Aorta (tissue), 5 donors: ENCODE measurements at places on chromosomes 4 and X. TPM values are rescaled to one million over a fixed set of nuclear protein-coding genes. Genes with fewer than 3 reads are reported as not detected.

PRSS12 gene
- total RNA-seq, result not detected

GRCh38 chr4:126431049-126431448 is 1116.3 kb downstream of the FAT4 start:
- H3K4me1 ChIP-seq, result no peaks in the 10 kb centered on the region
- no peak overlapping the region for H3K4me3 ChIP-seq
- no peak overlapping the region for H3K27ac ChIP-seq
- no peaks in the 10 kb centered on the region for H3K27me3 ChIP-seq
- DNase-seq, result no peak
- no peaks in the 10 kb centered on the region for H3K36me3 ChIP-seq

KIF4A gene
- total RNA-seq, result 0.66 TPM

DNA sequence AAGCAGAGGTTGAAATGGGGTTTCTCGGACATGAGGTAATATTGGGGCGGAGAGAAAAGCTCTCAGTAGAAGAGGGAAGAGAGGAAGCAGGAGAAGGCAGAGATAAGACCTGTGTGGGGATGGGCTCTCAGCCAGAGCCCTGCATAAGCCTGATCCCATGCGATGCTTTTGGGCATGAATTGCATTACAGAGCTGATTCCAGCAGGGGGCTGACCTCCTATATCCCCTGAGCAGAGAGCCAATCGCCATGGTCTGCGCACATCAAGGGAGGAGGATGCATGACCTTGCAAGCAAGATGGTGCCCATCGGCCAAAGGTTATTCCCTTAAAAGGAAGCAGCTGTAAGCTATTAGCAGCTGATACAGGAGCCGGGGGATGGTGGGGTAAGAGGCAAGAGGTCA is 7.6 kb downstream of the ANOS1 start:
- H3K4me3 ChIP-seq, result no peak overlapping the region
- no peaks in the 10 kb centered on the region for H3K27me3 ChIP-seq
- H3K36me3 ChIP-seq, result no peaks in the 10 kb centered on the region
- no peak for DNase-seq
- H3K27ac ChIP-seq, result no peak overlapping the region
- no peaks in the 10 kb centered on the region for H3K4me1 ChIP-seq

- peaks cover 2% of the 10 kb centered on the region for H3K36me3 ChIP-seq
- no peak overlapping the region for H3K4me3 ChIP-seq
- no peak overlapping the region for H3K27ac ChIP-seq
- no peaks in the 10 kb centered on the region for H3K27me3 ChIP-seq
- DNase-seq, result no peak
Observed at GRCh38 chr4:159358226-159358625, 255.3 kb downstream of the RAPGEF2 start.

NOX1 gene
- not detected for total RNA-seq

C1GALT1C1 gene
- 21.6 TPM for total RNA-seq

- no peaks in the 10 kb centered on the region for H3K4me1 ChIP-seq
- no peak overlapping the region for H3K4me3 ChIP-seq
- H3K36me3 ChIP-seq, result no peaks in the 10 kb centered on the region
Observed at GRCh38 chr4:101515566-101515965, 168.2 kb upstream of the PPP3CA start.

DNA sequence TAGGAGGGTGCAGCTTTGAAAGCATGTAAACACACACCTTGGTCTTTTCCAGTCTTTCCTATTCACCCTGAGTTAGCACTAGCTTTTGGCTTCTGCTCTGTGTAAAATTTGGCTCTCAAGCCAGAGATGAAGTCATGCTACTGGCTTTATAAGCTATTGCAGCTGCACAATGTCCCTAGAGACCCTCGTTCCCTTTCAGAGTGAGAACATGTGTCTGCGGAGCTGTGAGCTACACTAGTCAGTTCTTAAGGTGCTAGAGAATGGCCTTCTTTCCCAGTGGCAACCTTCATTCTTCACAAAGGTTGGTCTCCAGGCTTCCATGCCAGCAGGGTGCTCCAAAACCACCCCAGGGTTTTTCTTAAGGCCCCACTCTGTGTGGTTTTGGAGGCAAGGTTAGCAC is 199.1 kb downstream of the SPATA18 start:
- no peak overlapping the region for H3K27ac ChIP-seq
- no peak overlapping the region for H3K4me3 ChIP-seq
- H3K27me3 ChIP-seq, result no peaks in the 10 kb centered on the region
- DNase-seq, result no peak

GRCh38 chrX:45479196-45479834 is 278.6 kb upstream of the DIPK2B start:
- peaks cover 6% of the 10 kb centered on the region for H3K4me1 ChIP-seq
- H3K27ac ChIP-seq, result no peak overlapping the region
- no peak for DNase-seq
- no peak overlapping the region for H3K4me3 ChIP-seq
- no peaks in the 10 kb centered on the region for H3K36me3 ChIP-seq
- no peaks in the 10 kb centered on the region for H3K27me3 ChIP-seq

GRCh38 chr4:141912831-141913230 is 276.4 kb downstream of the IL15 start:
- no peak overlapping the region for H3K27ac ChIP-seq
- H3K27me3 ChIP-seq, result peaks cover 1% of the 10 kb centered on the region
- H3K36me3 ChIP-seq, result no peaks in the 10 kb centered on the region
- no peak overlapping the region for H3K4me3 ChIP-seq
- H3K4me1 ChIP-seq, result no peaks in the 10 kb centered on the region

- H3K4me3 ChIP-seq, result no peak overlapping the region
- no peak for DNase-seq
- no peaks in the 10 kb centered on the region for H3K4me1 ChIP-seq
- no peaks in the 10 kb centered on the region for H3K36me3 ChIP-seq
- no peaks in the 10 kb centered on the region for H3K27me3 ChIP-seq
Observed at GRCh38 chrX:110004215-110004614, 1.3 kb downstream of the TMEM164 start.

DNA sequence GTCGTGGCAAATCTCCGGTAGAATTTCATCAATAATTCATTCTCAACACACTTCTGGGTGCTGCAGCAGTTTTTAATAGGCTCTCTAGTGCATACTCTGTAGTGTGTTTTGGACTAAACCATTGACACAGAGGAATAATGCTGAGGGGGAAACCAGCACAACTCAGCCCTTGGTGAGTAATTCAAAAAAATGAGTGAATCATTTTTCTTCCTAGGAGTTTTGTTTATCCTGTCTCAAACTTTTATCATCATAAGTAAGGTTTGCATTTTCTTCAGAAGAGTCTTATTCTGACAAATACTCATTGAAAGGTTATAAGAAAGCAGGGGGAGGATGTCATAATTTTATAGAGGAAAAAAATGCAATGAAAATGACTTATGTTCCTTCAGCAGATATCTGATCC is 2542.7 kb downstream of the PCDH7 start:
- no peak for DNase-seq
- no peak overlapping the region for H3K27ac ChIP-seq
- no peaks in the 10 kb centered on the region for H3K4me1 ChIP-seq
- H3K4me3 ChIP-seq, result no peak overlapping the region
- H3K36me3 ChIP-seq, result no peaks in the 10 kb centered on the region

DNA sequence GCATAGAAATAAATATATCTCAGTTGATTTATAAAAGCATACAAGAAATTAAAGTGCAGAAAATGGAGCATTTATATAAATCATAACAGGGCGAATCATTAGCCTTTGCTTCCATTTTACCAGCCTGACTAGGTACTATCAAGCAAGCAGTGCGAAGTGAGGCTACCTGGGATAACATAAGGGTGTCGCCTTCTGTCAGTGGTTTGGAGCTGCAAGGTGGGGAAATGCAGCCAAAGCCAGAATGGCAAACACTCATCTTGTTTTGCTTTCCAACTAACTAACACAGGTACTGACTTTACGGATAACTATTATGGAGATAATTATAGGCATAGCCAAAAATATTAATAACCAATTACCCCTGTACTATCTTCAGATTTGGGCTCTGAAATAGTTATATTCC is 1459.8 kb downstream of the RAPGEF2 start:
- no peaks in the 10 kb centered on the region for H3K4me1 ChIP-seq
- no peak overlapping the region for H3K4me3 ChIP-seq
- no peak for DNase-seq
- H3K27ac ChIP-seq, result no peak overlapping the region
- no peaks in the 10 kb centered on the region for H3K27me3 ChIP-seq

DNA sequence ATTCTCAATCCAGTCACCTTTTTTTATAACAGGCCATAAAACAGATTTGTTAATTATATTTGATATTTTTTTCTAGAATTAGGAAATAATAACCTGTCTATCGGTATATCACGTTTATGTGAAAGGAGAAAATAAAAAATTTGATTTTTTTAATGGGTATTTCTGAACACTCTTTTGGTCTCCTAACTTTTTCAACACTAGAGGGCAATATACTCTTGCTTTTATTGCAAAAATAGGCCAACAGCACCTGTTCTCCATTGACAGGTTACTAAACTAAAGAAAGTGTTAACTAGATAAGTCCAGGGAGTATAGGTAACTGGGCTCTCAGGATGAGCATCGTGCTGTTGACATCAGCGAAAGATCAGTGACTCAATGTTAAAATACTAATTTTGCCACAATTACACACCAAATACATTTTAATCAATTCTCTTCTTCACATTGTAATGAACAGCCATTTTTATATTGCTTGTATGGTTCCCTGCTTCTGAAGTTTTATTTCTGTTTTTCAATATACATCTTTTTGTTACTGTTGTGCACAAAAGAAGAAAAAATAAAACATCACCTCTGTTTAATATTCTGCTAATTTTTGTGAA is 22.8 kb downstream of the NDST4 start:
- no peak overlapping the region for H3K4me3 ChIP-seq
- H3K27ac ChIP-seq, result no peak overlapping the region
- no peaks in the 10 kb centered on the region for H3K36me3 ChIP-seq
- H3K27me3 ChIP-seq, result no peaks in the 10 kb centered on the region
- no peaks in the 10 kb centered on the region for H3K4me1 ChIP-seq

REPS2 gene
- total RNA-seq, result 7.9 TPM

SMAD1 gene
- 40.0 TPM for total RNA-seq

GRCh38 chr4:121183989-121184388 is 19.9 kb upstream of the TNIP3 start:
- no peaks in the 10 kb centered on the region for H3K27me3 ChIP-seq
- no peaks in the 10 kb centered on the region for H3K4me1 ChIP-seq
- no peak for DNase-seq
- no peaks in the 10 kb centered on the region for H3K36me3 ChIP-seq
- no peak overlapping the region for H3K4me3 ChIP-seq

PHKA1 gene
- total RNA-seq, result 8.1 TPM

DNA sequence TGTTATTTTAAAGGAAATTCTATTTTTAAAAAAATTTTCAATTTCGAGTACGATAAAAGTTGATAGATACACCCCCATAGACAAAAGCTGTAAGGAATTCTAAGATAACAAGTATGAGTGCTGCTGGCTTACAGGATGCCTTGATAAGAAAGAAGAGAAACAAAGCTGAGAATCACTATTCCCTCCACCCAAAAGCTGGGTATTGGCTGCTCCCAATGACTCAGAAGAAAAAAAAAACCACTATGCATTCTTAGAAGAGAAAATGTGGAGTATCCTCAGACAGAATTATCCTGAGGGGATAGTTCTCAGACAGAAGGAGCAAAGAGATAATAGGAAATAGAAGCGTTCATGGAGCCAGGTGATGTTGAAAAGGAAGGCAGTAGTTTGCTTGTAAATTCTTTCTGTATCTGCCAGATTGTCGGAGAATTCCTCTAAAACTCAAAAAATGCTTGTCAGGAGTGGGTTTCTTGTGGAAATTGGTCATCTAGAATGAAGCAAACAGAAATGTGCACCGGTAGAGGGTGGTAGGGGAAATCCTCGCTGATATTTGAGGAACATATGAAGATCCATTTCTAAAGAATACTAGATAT is 217.5 kb upstream of the ADAMTS3 start:
- H3K27me3 ChIP-seq, result no peaks in the 10 kb centered on the region
- peaks cover 2% of the 10 kb centered on the region for H3K4me1 ChIP-seq
- no peak overlapping the region for H3K27ac ChIP-seq
- no peak overlapping the region for H3K4me3 ChIP-seq
- no peaks in the 10 kb centered on the region for H3K36me3 ChIP-seq

- no peak for DNase-seq
- no peaks in the 10 kb centered on the region for H3K27me3 ChIP-seq
- H3K36me3 ChIP-seq, result no peaks in the 10 kb centered on the region
- no peak overlapping the region for H3K27ac ChIP-seq
- no peaks in the 10 kb centered on the region for H3K4me1 ChIP-seq
- H3K4me3 ChIP-seq, result no peak overlapping the region
Observed at GRCh38 chrX:105880491-105880890, 58.2 kb downstream of the NRK start.

ZNF275 gene
- total RNA-seq, result 13.7 TPM

DNA sequence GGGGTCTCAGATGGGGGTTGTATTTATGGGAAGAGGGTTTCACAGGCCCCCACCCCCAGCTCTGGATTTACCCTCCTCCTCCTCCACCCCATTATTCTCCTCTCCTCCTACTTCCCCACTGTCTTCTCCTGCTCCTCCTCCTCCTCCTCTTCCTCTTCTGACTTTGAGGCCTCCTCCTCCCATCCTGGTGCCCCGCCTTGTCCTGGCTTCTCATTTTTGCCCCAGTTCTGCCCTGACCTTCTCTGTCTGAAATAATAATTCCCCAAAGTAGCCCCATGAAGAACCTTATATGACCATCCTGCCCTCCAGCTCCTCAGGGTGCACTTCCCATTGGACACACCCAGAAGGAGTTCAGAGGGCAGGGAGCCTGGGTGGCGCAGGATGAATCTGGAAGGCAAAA is 351.4 kb upstream of the GATB start:
- no peak overlapping the region for H3K4me3 ChIP-seq
- DNase-seq, result no peak
- no peaks in the 10 kb centered on the region for H3K4me1 ChIP-seq

GRCh38 chr4:102437111-102437510 is 64.0 kb upstream of the NFKB1 start:
- H3K36me3 ChIP-seq, result no peaks in the 10 kb centered on the region
- DNase-seq, result no peak
- no peak overlapping the region for H3K27ac ChIP-seq
- H3K4me1 ChIP-seq, result no peaks in the 10 kb centered on the region

CPZ gene
- total RNA-seq, result 10.0 TPM

- DNase-seq, result no peak
- H3K27me3 ChIP-seq, result no peaks in the 10 kb centered on the region
- no peaks in the 10 kb centered on the region for H3K4me1 ChIP-seq
- H3K4me3 ChIP-seq, result no peak overlapping the region
- H3K36me3 ChIP-seq, result no peaks in the 10 kb centered on the region
Observed at GRCh38 chrX:154603438-154604430, 15.3 kb downstream of the CTAG1B start.

GRCh38 chr4:8072235-8072968 is 86.2 kb downstream of the ABLIM2 start:
- no peak overlapping the region for H3K4me3 ChIP-seq
- no peaks in the 10 kb centered on the region for H3K36me3 ChIP-seq
- H3K27me3 ChIP-seq, result no peaks in the 10 kb centered on the region
- H3K4me1 ChIP-seq, result no peaks in the 10 kb centered on the region
